ENCODE measurements at places on chromosomes 7 and 10.

- no peak for DNase-seq
Observed at GRCh38 chr10:126661841-126662515, 8.5 kb downstream of the C10orf90 start.

DNA sequence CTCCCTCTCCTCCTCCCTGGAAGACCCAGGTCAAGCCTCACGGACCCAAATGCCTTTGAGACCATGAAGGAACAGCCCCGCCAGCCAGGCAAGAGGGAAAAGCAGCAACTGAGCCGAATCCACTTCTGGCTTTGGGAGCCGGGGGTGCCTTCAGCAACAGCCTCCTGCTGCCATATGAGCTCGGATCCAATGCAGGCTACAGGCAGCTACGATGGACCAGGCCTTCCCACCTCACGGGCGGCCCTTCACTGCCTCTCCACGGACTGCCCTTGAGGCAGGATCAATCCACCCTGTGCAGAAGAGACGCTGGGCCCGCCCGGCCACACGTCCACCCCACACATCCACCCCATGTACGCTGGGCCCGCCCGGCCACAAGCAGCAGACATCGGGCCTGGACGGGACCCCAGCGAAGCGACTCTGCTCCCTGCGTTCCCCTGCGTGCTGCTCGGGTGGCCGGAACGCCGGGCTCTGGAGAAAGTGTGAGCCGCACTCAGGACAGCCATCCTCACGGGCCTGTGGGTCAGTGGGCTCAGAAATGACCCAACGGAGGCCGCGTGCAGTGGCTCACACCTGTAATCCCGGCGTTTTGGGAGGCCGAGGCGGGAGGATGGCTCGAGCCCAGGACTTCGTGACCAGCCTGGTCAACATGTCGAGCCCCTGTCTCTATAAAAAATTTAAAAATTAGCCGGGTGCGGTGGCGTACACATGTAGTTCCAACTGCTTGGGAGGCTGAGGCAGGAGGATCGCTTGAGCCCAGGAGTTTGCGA, 82.0 kb downstream of the FOXL3 start:
- no peak for DNase-seq

GRCh38 chr7:129824291-129825208, 128.2 kb downstream of the UBE2H start:
- DNase-seq, result peak; percentile 82

DNA sequence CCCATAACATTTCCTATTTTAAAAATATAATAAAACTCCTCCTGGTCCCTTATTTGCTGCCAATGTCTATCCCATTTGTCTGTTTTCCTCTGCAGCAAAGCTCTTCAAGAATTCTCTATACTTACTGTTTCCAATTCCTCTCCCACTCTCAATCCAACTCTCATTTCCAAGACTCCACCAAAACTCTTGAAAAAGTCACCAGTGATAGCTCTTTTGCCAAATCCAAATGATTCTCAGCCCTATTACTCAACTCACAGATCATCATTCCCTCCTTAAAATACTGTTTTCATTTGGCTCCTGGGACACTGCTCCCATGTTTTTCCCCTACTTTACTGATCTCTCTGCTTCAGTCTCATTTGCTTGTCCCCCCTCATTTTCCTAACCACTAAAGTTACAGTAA, 139.4 kb downstream of the HIBADH start:
- no peak for DNase-seq

GRCh38 chr7:73828107-73828803, 2.5 kb upstream of the CLDN4 start:
- no peak for DNase-seq

DNA sequence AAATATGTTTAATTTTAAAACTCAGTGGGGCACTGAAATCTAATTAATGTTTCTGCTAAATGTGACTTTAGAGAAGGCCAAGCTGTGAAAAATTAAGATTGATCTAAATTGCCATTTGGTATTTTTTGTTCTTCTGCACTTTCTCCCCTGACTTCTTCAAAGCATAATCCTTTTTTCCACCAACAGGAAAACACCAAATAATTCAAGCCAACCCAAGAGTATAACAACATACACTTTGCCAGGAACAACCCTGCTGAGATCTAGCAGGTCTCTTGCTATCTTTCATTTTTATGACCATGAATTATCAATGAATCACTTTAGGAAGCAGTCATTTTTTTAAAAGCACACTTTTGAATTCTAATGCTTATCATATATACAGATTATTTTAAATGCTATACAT, 100.1 kb downstream of the USP6NL start:
- DNase-seq, result no peak

- no peak for DNase-seq
Observed at GRCh38 chr10:103659674-103660363, 166.3 kb downstream of the NEURL1 start.

- DNase-seq, result no peak
Observed at GRCh38 chr7:94367949-94368348, 26.7 kb upstream of the COL1A2 start.

- no peak for DNase-seq
Observed at GRCh38 chr7:66308411-66308810, 103.3 kb downstream of the TPST1 start.

DNA sequence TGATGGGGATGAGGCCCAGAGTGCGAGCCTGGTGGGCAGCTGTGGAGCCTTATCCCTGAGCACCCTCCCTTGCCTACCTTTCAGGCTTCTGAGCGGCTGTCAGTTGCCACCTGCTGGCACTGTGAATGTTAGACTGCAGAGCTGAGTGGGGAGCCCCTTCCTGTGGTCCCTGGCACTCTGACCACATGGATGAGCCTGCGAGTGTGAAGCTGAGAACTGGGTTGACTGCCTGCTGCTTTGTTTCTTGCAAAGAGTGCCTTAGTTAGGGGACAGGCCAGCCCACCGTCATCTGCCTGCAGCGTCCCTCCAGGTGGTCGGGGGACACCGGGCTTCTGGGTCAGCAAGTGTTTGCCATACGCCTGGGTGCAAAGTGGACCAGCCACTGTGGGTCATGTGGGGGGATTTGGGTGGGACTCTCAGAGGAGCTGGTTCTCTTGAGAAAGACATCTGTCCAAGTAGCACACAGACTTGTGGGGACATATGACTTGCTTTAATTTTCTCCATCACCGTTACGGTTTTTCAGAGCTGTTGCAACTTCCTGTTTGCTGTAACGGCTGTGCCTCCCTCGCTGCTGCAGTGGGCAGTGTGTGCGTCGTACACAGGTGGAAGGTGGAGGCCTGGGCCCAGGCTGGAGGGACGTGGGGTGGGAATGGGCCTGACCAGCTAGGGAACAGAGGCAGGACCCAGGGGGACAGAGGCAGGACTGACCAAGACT, 13.7 kb downstream of the INPP5A start:
- DNase-seq, result no peak

GRCh38 chr7:80614851-80615271, 23.6 kb upstream of the CD36 start:
- no peak for DNase-seq

- DNase-seq, result no peak
Observed at GRCh38 chr7:144817001-144817400, 18.9 kb downstream of the TPK1 start.

DNA sequence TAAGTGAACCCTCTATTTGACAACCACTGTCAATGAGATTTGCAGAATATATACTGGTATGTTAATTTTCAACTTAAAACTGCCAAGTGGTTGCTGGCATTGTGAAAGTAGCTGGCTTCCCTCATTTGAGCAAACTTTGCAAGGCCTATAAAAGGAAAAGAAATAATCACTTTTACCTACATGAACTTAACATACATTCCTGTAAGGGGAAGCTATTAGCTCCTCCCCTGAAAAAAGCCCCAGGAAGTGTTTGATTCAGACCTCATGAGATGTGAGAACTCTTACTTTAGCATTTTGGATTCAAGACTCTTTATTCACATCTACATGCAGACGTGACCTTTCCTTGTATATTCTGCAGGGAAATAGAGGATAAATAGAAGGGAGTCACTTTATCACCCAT, 175.6 kb downstream of the OTUD1 start:
- no peak for DNase-seq

DNA sequence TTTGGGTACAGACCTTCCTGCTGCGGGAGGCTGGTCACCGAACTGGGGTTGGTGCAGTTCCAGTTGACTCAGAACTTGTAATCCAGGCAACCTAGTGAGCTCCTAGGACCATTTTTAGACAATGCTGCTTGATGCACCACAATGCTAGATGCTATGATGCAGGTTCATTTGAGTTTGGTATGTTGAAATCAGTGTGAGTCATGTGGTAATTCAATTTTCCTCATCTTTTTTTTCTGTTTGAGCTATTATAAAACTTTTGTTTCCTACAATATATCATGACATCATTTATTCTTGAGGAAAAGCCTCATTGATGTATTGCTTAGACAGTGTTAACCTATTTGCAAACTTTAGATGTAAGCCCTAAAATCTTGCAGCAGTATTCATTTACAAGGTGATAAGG, 40.9 kb upstream of the MTPN start:
- DNase-seq, result no peak

DNA sequence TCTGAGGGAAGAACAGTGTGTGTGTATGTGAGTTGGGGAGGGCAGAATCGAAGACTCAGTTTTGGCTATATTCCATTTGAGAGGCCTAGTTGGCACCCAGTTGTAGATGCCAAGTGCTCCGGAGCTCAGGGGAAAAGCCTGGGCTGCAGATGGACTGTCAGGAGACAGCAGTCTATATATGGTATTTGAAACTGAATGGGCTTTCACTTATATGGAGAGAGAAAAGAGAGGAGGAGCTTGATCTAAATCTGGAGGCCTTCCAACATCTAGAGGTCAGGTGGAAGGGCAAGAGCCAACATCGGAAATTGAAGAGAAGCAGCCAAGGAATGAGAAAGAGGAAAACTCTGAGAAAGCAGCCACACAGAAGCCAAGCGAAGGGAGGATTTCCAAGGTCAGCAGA, 350.8 kb upstream of the BMPER start:
- DNase-seq, result no peak

DNA sequence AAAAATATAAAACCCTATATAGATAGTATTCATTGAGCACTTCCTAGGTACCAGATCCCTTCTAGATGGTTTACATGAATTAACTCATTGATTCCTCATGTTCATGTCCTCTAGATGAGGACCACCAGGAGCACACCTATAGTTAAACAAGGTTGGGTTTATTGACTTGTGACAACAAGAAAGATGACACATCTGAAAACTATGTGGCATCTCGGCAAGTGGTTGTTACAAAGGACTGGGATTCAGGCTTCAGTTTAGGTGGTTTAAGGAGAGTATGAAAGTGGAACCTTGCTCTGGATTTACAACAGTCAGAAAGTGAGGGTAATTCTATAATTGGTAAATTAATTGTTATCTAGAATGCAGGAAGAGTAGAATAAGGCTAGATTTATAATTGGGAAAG, 99.0 kb upstream of the PHF14 start:
- no peak for DNase-seq

- no peak for DNase-seq
Observed at GRCh38 chr10:133379152-133379800, at the start of gene PAOX. TSS of gene PAOX (plus strand) at chr10:133379262. CDS start at chr10:133379317, 55 bp downstream.

DNA sequence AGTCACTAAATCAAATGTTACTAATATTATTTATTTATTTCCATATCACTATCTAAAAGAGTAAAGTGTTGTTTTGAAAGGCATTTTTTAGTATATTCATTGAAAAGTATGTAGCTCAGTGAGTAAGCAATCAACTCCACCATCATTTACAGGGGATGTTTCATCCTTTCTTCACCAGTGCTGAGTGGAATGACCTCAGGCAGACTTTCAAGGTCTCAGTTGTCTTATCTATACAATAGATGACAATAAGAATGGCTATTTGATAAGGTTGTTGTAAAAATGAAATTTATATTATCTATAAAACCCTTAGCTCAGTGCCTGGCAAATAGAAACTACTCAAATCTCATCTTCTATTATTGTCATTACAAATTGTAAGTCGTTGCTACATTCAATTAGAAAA, 204.3 kb upstream of the CSTF2T start:
- DNase-seq, result no peak

DNA sequence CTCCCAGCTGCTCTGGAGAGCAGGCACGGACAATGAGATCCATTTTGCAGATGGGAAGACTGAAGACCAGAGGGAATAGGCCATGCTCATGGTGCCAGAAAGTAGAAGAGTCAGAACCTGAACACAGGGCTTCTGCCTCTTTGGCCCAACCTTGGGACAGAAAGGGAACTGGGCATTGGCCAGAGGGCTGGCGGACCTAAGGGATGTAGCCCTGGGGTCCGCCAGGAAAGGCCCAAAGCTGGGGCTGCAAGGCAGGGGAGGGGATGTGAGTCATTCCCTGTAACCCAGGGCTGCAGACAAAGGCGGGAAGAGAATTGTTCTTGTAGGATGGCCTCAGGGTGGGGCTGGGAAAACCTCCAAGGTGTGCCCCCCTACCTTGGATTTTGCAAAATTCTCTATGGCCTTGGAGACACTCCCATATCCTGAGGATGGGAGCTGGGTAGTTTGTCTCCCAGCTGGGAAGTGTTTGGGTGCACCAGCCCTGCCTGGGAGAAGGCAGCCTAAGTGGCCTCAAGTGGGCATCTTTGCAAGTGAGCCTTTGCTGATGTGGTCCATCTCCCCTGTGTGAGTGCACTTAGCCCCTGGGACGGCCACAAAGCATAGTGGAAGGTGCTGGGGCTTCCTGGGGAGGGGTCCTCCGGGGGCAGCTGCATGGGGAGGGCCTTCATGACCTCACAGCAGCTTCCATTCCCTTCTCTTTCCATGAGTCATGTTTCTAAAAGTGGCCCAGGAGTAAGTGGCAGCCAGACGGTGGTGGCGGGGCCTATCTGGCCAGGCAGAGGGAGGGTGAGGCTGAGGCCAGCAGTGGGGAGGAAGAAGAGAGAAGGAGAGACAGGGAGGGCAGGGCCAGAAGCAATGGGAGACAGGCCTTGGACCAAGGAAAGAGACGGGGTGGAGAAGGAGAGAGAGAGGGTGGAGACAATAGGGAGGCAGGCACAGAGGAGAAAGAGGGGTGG, 9.2 kb downstream of the AQP1 start:
- DNase-seq, result no peak

GRCh38 chr7:90846192-90846591, 250.1 kb downstream of the CDK14 start:
- DNase-seq, result no peak

DNA sequence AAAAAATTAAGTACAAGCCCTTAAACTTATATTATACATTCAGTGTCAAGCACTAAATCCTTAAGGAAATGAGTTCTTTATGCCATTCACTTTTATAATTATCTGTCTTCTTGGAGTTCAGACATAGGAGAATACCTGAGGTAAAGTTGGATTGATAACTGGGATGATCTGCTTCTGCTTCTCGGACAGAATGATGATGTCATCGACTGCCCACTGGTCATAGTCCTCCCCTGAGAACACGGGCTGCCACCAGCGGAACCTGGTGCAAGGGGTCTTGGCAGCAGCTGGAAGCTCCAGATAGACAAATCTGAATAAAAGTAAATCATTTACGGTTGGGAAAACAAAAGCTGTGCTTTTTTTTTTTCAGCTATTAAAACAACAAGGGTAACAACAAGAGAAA, 148.2 kb upstream of the SLC26A5 start:
- no peak for DNase-seq

- DNase-seq, result no peak
Observed at GRCh38 chr10:59432207-59432900, 70.0 kb upstream of the FAM13C start.

GRCh38 chr10:133523631-133524203, 3.4 kb upstream of the CYP2E1 start:
- no peak for DNase-seq

- DNase-seq, result no peak
Observed at GRCh38 chr7:41994746-41995110, 242.3 kb downstream of the GLI3 start.

- DNase-seq, result no peak
Observed at GRCh38 chr7:44163591-44163990, 22.5 kb upstream of the MYL7 start.

- DNase-seq, result peak; percentile 77
Observed at GRCh38 chr7:29105752-29106668, 40.3 kb downstream of the CPVL start.

- DNase-seq, result peak; percentile 40
Observed at GRCh38 chr10:133082685-133083421, 4.9 kb upstream of the ADGRA1 start.
